ENCODE measurements at places on chromosomes 4 and X.

- DNase-seq = peak; percentile 60
Measured at GRCh38 chr4:110049951-110050925, 137.6 kb downstream of the EGF start.

DNA sequence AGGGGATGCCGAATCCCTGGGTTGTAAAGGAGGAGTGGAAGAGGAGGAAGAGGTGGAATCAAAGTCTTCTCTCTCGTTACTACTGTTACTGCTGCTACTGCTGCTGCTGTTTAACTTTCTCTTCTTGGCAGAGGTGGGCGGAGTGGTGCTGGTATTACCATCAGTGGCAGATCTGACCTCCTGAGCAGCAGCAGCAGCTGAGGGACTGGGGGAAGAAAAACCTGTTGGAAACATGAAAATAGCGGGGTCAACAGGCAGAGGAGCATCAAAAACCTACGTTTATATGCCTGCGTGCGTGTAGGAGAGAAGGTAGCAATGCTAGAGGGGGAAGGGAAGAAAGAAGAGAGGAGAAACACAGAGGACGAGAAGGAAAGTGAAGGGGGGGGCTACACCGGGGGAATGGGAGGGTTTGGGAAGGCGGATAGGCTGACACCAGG is 339 bp downstream of the CUL4B start:
- peak; percentile 48 for DNase-seq

- no peak for DNase-seq
Measured at GRCh38 chr4:22047793-22048192, 99.2 kb upstream of the KCNIP4 start.

- no peak for DNase-seq
Measured at GRCh38 chrX:50805276-50805675, 8.7 kb downstream of the SHROOM4 start.

DNA sequence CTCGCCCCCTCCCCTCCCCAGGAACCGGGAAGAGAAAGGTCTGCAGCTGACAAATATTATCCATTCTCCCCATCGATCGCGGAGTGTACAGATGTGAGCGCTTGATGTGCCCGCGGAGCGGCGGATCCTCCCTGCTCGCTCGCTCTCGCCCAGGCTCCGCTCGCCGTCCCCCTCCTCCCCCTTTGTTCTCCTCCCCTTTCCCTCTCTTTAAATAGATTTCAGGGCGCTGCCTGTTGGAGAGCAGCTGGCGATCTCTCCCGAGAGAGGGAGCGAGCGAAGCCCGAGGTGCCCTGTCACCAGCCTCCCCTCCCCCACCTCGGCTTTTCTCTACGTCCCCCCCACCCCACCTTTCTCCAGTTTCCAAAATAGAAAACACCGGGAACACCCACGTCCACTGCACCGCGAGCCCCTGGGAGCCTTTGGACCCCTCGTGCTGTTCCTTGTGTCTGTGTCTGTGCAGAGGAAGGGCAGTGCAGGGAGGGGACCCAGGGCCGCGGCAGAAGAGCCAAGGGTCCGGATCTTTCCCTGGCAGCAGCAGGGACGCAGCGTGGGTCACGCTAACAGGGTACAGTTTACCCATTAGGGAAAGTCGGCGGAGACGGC is 56.6 kb upstream of the BCOR start:
- no peak for DNase-seq

GRCh38 chr4:72893354-72894066 is 176.0 kb downstream of the COX18 start:
- no peak for DNase-seq

DNA sequence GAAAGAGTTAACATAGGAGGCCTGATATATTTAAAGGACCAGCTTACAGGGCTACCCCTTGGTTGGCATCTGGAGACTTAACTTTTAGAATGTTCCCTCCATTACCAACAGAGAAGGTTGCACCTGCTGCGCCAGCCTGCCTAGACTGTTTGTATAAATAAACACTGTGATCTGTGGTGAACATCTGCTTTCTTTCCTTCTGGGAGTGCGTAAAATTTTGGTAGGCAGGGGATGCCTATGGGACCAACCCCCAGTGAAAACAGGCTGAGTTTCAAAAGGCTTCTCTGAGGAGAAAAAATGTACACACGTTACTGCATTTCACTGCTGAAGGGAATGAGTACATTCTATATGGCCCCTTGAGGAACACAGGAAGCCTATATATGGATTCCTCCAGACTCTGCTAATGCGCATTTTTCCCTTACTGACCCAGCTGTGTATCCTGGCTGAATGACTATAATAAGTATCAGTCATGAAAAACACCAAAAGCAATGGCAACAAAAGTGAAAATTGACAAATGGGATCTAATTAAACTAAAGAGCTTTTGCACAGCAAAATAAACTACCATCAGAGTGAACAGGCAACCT is 13.8 kb downstream of the CENPC start:
- no peak for DNase-seq

GRCh38 chr4:181939199-181939945 is 303.8 kb upstream of the TENM3 start:
- DNase-seq = no peak

DNA sequence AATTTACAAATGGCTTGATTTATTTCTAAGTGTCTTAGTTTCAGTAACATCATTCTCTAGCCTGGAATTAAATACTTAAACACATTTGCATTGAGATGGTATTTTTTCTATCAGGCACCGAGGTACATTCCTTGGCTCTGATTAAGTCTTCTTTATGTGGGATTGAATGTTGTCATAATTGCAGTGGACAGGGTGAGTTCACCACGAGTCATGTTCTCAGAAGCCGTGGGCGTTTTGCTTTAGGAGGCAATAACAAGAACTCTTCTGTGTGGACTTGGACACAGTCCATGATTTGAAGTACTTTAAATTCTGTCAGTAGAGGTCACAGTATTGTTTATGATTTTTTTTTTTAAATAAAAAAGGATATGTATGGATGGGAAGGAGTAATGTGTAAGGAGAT is 57.1 kb upstream of the EFHC2 start:
- peak; percentile 41 for DNase-seq

GRCh38 chr4:94068753-94069719 is 138.6 kb upstream of the SMARCAD1 start:
- no peak for DNase-seq

DNA sequence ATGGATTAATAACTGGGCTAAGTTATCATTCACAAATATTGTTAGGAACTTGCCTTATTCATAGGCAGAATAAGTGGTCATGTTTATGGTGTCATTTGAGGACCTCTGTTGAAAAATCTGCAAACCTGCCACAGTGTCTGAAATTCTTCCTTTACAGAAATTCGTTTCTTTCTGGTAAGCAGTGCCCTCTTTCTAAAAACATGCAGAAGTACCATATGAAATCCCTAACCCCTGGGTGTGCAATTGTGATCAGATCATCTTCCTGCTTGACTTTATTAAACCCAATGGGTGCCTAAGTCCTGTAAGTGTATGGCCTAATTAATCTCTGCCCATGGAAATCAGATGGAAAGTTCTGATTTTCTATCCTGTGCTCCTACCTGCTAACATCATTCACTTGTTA is 4.4 kb upstream of the HTATSF1 start:
- DNase-seq = no peak

DNA sequence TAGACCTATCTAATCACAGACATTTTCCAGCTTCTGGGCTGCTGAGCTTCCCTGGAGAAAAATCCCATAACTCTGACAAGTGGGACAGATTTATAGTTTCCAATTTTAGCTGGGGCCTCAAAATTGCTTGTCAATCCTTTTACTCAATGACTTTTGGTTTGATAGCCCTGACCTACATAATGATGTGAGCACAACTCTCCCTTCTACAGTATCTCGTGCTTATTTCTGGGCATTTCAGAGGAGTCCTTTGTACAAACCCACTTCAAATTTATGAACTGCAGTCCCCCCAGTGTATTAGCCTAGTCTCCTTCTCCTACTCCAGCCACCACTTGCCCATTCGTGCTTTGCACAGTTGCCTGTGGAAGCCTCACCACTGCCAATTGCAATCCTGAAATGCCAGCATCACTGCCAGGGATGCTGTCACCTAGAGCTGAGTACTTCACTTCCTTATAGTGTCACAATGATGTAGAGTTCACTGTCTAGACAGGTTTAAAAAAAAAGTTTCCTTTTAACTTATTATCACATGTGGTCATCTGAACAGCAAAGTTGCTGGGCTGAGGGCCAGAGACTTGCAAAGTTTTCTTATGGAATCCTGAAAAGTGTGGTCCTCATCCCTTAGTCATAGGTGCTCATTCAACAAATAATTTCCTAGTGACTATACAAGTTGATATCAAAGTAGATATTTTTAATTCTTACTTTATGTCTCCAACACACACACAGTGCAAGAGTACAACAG is 21.2 kb downstream of the TRAM1L1 start:
- no peak for DNase-seq

DNA sequence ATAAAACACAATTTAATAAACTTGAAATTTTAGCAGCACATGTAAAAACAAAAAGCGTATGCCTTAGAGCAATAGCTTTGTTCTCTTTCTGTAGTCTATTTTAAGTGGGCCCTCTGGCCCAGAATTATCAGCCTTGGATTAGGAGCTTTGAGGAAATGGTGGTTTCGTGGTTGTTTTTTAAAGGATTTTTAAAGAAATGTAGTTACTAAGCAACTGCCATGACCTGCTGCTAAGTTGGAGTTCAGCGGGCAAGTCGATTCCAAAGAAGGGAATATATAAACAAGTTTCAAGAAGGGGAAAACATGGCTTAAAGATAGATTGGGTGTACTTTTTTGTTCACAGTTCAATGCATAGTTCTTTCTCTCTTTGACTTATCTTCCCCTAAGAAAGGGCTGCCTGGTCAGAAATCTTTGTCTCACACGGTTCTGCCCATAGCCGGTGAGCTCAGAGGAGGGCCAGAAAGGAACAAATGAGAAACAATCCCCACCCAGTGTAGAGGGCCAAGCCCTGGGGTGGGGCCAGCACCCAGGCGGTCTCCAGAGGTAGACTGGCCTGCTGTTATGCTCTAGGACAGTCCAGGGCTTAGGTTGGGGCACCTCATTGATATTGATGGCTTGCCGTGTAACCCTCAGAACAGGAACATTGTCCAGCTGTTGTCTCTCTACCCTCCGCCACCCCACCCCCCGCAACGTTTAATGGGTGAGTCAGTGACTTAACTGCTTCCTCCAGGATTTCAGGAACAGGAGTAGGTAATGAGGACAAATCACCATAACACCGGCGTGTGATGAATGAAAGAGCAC is 32.5 kb downstream of the DLG3 start:
- DNase-seq = no peak

DNA sequence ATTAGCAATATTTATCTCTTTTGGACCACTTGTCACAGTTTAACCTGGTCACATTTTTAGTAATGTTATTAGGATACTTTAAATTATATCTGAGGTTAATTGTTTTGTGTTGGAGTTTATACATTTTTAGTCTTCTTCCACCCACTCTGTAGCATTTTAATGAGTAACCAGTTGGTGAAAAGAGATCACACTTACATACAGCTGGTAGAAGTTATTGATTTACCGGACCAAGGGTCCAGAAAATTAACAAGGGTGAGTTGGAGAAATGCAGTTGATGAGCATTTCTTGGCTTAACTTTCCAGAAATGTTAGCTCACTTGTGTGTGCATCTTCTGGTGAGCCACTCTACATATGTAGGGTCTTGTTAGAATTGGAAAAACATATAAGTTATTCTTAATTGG is 219.6 kb downstream of the GRXCR1 start:
- no peak for DNase-seq

- DNase-seq = no peak
Measured at GRCh38 chrX:42229533-42229932, 306.2 kb upstream of the CASK start.

DNA sequence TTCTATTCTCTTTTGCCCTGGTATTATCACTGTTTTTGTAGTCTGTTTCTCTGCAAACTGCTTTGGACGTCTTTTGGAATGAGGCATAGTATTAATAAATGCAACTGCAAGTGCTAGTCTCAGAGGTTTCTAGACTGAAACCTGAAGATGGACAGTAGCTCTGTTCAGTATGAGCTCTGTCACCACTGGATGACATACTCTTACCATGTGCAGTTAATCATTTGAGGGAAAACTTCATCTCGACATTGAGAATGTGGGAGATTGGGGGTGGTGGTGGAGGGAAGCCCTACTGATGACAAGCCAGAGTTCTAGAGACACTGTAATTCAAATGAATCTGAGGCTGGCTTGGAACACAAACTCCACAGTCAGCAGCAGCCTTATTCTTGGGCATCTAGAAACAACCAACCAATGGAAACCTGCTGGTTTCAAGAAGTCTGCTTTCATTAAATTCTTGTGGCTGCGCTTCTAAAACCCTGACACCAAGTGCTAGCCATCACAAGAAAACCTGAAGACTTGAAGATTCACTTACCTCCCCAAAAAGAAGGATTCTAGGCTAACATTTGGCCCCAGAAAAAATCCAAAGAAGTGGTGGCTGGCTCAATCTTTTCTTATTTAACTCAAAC is 161.7 kb downstream of the RASL11B start:
- no peak for DNase-seq

- DNase-seq = no peak
Measured at GRCh38 chr4:75564023-75564422, 8.2 kb downstream of the ODAPH start.

DNA sequence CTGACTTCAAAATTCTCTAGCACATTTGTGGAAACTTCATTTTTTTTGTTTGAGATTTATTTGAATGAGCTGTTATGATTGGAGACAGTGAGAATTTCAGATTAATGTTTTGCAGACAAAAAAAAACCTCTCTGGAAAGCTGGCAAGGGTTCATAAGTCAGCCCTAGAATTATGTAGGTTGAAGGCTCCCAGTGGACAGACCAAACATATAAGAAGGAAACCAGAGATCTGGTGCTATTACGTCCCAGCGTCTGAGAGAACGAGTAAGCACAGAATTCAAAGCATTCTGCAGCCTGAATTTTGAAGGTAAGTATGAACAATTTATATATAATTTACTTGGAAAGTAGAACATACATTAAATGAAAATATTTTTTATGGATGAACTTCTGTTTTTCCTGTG is at the start of gene AGTR2:
Gene AGTR2, plus strand, starts transcription at position 234 of the 400 bp plus-strand sequence. CDS start 1,537 bp downstream, outside the sequence.
- DNase-seq = no peak

DNA sequence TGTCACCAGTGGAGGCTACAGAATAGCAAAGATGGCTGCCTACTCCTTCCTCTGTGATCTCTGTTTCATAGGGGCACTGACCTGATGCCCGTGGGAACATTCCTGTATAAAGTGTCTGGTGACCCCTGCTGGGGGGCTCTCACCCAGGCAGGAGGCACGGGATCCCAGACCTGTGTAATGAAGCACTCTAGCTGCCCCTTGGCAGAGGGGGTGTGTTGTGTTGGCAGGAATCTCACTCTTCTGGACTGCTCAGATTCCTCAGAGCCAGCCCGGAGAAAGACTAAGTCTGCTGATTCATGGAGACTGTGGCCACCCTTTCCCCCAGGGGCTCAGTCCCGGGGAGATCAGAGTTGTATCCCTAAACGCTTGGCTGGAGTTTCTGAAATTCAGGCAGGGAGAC is 648.3 kb downstream of the SPRY1 start:
- DNase-seq = no peak

- no peak for DNase-seq
Measured at GRCh38 chrX:41198410-41198809, 113.2 kb downstream of the USP9X start.

- DNase-seq = no peak
Measured at GRCh38 chr4:9885958-9886357, 104.5 kb downstream of the DRD5 start.

DNA sequence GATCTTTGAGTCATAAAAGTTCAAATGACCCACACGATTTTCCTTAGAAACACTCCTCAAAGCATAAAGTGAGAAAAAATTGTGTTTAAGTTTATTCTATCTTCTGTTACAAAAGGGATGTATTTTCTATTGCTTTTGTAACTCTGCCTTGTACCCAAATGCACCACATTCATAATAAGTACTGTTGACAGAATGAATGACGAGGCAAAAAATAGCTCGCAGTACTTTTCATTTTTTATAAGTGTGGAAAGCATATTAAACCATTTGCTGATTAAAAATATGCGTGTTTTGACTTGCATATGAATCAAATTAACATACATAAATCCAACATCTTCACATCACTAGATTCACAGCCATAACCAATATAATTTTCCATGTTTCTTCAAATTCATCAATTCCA is 11.2 kb upstream of the TSPAN5 start:
- no peak for DNase-seq

Measured in stimulated activated CD4-positive, alpha-beta T cell treated with anti-CD3 and anti-CD28 coated beads, Interleukin-2, amount 100 ng/mL, for 24 hours (primary cell).